ENCODE measurements at places on chromosomes 4 and X.

DNA sequence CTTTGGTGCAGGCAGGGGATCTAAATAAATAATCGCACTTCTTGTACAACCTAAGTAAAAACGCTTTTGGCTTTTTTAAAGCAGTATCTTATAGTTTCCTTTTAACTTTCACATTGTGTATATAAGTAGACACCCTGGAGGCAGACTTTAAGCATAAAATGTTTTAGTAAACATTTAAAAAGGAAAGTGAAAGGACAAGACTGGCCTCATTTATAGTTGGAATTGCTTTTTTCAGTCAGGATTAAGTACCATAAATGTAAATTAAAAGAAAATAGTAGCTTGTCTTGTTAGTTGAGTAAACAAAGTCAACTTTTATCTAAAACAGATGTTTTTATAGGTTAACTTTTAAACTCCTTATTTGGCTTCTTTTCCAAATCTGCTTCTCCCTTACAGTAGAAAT lies 39.7 kb downstream of the PTPN13 start:
- no peak for DNase-seq

GRCh38 chr4:89137695-89138094 lies 26.4 kb downstream of the TIGD2 start:
- no peak for DNase-seq

GRCh38 chr4:127698789-127699200 lies 31.4 kb upstream of the SLC25A31 start:
- no peak for DNase-seq

DNA sequence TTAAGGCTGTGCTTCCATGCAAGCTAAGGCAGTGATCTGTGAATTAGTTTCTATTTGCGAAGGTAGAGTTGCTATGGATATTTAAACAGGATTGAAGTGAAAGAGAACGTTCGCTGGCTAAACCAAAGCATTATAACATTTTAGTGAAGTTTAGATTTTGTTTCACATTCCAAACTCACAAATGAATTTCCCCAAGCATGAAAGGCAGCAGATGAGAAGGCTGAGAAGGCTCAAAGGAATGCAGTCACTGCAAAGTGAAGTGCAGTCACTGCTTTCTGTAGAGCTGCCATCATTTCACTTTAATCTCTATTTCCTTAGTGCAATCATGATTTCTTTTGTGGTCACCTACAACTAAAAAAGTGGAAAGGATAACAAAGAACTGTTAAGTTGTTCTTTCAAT lies 334.7 kb upstream of the NR3C2 start:
- no peak for DNase-seq

- no peak for DNase-seq
These were observed 75.4 kb downstream of the FAT4 start for GRCh38 chr4:125390126-125390525.

DNA sequence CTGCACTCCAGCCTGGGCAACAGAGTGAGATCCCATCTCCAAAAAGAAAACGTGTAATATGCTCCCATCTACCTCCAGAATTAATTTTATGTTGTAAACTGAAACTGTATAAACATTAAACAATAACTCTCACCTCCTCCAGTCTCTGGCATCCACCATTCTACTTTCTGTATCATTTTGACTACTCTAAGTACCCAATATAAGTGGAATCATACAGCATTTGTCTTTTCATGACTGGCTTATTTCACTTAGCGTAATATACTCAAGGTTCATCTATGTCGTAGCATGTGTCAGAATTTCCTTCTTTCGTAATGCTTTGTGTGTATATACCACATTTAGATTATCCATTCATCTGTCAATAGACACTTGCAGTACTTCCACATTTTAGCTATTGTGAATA lies 20.6 kb downstream of the F8 start:
- DNase-seq, result no peak

DNA sequence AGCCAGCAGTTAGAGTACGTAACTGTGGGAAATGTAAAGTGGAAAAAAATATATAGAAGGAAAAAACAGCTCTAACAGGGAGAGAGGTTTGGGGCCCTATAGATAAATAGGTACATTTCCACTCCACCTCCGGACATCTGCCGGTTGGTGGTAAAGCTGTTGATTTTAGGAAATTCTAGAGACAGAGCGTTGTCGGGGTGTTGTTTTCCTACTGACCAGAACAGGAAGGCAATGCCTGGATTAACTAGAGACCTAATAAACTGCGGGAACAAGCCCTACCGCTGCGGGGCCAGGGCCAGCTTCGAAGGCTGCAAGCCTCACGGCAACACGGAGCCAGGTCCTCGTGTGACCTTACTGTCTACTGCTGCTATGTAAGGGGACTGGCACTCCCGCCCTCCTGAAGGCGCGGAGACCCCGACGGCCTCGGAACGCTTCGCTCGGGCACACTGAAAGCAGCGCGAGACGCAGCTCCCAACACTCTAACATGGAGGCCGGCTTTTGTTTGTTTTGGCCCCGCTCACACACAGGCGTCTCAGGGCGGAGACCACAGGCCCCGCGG lies 702 bp upstream of the CDKN2AIP start:
- DNase-seq, result no peak

GRCh38 chr4:155473420-155474095 lies 96.8 kb upstream of the MAP9 start:
- DNase-seq, result no peak

- no peak for DNase-seq
These were observed 167.4 kb downstream of the HS3ST1 start for GRCh38 chr4:11261066-11261850.

- no peak for DNase-seq
These were observed 3.7 kb downstream of the TMEM129 start for GRCh38 chr4:1717129-1718094.

All from activated T-helper 9 cell treated with anti-CD3 and anti-CD28 coated beads, Interleukin-2, amount 50 U/mL, for 16 hours (primary cell).